ENCODE measurements at places on chromosomes 2 and 18.

- DNase-seq, result no peak
These were observed 34.2 kb downstream of the FAM178B start for GRCh38 chr2:96952016-96952750.

GRCh38 chr2:168460571-168460970, 4.5 kb downstream of the CERS6 start:
- DNase-seq, result no peak

GRCh38 chr18:8951491-8951890, 151.0 kb upstream of the NDUFV2 start:
- DNase-seq, result no peak

GRCh38 chr2:23569761-23570365, 184.9 kb downstream of the KLHL29 start:
- DNase-seq, result no peak

DNA sequence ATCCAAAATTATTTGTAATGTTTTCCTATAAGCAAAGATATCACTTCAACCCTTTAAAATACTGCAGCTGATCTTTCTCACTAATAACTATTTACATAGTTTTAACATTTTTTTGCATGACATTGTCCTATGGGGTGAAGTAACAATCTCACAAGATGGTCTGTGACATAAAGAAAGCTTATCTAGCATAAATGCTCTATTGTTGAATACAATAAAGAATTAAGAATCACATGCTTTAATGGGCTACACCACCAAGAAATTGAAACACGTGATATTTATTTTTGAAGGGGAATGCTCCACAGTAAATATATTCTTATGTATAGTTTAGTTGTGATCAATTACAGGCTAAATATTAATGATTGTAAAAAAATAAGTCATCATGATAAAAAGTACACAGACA, 441.1 kb downstream of the PTH2R start:
- no peak for DNase-seq

GRCh38 chr2:83951378-83951947, 507.6 kb downstream of the SUCLG1 start:
- no peak for DNase-seq

DNA sequence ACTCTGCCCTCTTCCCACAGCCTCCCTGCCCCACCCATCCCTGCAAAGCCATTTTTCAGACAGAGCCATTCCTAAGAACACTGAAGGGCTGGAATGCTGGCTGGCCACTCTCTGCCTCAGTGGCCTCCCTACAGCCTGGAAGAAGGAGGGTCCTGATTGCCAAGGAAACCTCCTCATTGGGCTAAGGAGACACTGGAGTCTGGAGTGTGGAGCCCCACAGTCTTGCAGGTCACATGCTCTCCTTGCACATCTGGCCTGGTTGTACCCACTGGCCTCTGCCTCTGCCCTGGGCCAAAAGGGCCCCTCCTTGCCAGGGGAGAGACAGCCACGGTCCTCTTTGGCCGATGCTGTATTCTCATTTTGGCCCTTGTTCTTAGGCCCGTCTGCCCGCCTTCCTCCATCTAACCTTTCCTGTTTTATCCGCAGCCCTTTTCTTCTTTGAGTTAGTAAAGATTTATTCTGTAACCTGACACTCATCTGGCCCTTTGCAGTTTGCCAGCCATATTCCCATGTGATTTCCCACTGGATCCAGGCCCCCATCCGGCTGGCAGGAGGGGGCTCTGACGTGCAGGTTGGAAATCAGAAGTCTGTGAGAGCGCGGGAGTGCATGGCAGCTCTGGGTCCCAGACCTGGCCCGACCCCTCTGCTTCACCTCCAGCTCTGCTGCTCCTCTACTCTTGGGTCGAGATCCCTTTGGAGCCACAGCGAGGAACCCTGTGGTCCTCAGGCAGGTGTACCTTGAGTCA, 11.0 kb upstream of the CATIP start:
- no peak for DNase-seq

GRCh38 chr2:2324565-2325101, 6.4 kb downstream of the MYT1L start:
- DNase-seq, result no peak

GRCh38 chr2:172735582-172736423, at the start of gene RAPGEF4:
Gene RAPGEF4, plus strand, starts transcription at chr2:172735845. Its CDS starts 139 bp downstream, at chr2:172735984.
- DNase-seq, result peak; percentile 15

- DNase-seq, result no peak
These were observed 195.9 kb upstream of the ZNF804A start for GRCh38 chr2:184402381-184402780.

GRCh38 chr2:39865751-39866150, 86.7 kb upstream of the THUMPD2 start:
- no peak for DNase-seq

GRCh38 chr18:23828426-23828825, 139.2 kb downstream of the LAMA3 start:
- peak; percentile 41 for DNase-seq

GRCh38 chr18:46152436-46152807, 48.2 kb downstream of the HAUS1 start:
- DNase-seq, result no peak

DNA sequence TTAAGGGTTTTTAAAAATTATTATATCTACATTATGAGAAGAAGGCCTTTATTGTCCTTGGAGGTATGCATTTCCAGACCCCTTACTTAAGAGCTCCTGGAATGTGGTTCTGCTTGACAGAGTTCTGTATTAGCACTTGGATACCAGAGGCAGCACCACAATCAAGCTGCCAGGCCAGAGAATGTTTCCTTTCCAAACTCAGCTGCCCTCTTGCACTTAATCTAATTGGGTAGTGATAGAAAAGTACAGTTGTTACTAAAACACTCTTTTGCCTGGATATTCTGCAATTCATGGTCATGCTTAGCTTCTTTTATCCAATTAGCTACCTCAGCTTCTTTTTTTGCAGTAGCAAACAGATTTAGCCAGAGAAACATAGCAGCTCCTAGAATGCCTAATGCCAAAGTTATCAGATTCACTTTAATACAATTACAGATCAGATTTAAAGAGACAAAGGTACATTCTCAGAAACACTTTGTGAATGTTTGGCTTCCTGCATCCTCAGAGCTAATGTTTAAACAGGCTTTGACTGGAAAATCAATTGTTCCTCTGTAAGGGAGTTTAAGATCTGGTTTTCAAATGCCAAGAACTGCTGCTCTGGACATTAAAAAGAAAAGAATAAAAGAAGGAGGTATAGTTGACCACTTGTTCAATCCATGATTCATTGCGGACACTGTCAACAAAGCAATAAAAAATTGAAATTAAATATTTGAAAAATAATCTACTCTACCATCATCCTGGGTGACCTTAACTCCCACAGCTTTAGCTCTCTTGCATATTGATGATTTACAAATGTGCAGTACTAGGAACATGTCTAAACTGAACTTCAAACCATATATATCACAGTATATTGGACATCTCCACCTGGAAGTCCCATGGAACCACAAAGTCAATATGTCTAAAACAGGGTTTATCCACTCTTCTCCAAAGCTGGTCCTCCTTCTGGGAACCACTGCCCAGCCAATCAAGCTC, 12.8 kb downstream of the NOSTRIN start:
- no peak for DNase-seq

DNA sequence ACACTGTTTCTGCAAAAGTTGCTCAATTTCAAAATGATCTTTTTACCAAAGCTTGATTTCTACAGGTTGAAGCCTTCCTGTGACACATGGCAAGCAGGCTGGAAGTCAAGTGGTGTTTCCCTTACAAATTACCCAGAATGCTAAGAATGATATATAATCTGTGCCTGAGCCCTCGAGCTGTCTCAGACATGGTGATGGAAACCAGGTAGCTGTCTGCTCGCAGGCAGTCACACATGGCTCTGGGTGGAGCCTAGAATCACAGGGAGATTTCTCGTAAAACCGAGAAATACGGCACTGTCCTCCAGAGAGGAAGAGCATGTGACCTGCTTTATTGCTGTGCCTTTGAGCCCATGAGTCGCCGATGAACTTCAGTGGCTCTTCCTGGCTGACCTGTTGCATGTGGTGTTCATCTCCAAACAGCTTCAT, 392.9 kb downstream of the ZNF521 start:
- DNase-seq, result no peak

- no peak for DNase-seq
These were observed 617.5 kb upstream of the SOX11 start for GRCh38 chr2:5074733-5075132.

DNA sequence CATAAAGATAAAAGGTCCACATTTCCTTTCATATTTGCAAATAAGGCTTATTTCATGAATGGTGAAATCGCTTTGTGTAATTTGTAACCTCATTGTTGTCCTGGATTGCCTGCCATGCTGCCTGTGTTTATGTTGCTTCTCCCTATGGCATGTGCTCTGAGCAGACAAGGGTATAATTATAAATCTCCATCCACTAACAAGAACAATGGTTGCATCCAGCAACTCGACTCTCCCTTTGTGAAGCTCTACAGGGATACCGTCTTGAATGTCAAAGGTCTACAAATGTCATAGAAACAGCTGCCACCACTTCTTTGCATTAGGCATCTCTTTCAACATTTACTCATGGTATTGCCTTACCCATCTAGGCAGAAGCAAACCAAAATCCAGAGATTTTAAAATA, 209.6 kb downstream of the SLC8A1 start:
- no peak for DNase-seq

- DNase-seq, result peak; percentile 99
These were observed at the start of gene CUL3 for GRCh38 chr2:224585211-224586088. Gene CUL3, minus strand, starts transcription at chr2:224585363. Its CDS starts 354 bp downstream, at chr2:224585009.

DNA sequence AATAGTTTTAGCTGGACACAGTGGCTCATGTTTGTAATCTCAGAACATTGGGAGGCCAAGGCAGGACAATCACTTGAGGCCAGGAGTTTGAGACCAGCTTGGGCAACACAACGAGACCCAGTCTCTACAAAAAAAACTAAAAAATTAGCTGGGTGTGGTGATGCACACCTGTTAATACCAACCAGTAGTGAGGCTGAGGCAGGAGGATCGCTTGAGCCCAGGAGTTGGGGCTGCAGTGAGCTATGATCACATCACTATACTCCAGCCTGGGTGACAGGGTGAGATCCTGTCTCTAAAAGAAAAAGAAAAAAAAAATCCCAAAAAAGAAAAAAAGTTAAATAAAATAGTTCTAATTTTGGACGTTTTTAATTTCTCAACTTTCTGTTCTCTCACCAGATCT, 68.7 kb downstream of the MAP4K3 start:
- DNase-seq, result no peak

- DNase-seq, result no peak
These were observed 84.2 kb upstream of the DNER start for GRCh38 chr2:229798446-229799155.

- no peak for DNase-seq
These were observed 257.4 kb downstream of the CCDC178 start for GRCh38 chr18:33183136-33183535.

DNA sequence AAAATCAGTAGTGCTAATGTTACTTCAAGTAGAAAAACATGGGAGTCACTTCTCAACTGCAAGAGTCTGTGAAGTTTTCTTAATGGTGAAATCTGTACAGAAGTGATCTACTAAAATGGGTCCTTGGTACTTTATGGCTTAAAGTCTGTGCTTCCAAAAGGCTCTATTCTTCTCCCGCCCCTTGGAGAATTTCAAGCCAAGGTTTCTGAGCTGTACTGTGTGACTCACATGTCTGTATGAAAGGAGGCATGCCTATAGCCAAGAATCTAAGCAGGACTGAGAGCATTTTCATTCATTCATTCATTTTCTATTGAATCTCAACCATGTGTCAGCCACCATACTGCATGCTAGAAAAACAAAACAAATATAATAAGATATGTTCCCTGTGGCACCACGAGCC, 19.8 kb upstream of the DDX18 start:
- no peak for DNase-seq

GRCh38 chr2:467892-468647, 180.2 kb upstream of the ALKAL2 start:
- DNase-seq, result no peak

GRCh38 chr2:182937870-182938269, 71.4 kb upstream of the FRZB start:
- DNase-seq, result no peak

DNA sequence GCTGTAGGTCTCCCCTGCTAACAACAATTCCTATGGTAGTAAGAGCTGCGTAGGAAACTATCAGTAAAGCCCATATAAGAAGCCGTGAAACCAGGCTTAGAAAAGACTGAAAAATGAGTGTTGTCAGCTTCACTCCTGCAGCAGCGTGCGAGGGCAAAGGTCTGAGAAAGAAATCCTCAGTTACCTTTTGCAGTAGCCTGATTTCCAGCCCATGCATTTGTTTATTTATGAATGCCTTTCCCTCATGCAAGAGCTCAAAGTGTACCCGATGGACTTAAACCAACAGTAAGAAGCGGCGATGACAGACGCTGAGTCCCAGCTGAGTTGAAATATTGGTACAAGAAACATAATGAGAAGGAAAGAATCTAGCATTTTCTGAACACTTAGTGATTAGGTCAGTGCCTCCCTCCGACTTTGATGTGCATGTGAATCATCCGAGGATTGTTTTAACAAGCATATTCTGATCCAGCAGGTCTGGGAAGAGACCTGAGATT, 15.0 kb upstream of the POLI start:
- DNase-seq, result no peak

- DNase-seq, result no peak
These were observed 302.8 kb downstream of the NCKAP5 start for GRCh38 chr2:133265432-133265949.

DNA sequence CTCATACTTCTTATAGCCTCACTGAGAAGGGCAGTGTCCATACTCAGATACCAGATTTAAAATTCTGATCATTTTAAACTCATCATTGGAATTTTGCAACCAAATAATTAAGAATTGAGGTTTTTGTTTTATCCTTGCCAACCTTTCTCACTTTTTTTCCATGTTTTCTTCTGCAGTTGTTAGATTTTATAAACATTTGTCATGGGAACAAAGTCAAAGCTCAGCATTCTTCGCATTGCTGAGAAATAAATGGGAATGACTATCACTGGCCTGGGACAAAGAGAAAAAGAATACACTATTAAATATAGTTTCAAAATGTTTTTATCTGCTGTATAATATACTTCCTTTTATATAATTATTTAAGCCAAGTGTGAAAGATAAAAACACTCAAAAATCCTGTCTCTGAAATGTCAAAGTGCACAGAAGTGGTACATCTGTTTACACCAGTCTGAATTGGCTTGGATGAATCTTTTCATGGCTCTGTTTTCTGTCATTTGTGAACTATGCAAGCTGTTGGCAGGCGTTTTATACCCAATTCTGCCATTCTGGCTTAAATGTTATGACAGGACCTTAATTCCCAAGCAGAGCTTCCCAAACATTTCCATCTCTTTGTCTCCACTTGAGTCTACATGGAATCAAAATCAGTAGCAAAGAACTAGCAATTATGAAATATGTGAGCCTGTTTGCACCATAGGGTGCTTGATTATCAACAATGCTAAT, 249.3 kb upstream of the SYT4 start:
- no peak for DNase-seq

GRCh38 chr2:237060534-237061312, 25.0 kb upstream of the COPS8 start:
- DNase-seq, result no peak

GRCh38 chr18:69250305-69251151, 150.2 kb upstream of the DOK6 start:
- DNase-seq, result no peak
